ENCODE measurements at places on chromosomes 4 and X. TPM values are rescaled to one million over a fixed set of nuclear protein-coding genes. Genes with fewer than 3 reads are reported as not detected.

The SMIM9 gene
- total RNA-seq = not detected

The UGT2A3 gene
- not detected for total RNA-seq

The SAT1 gene
- 66.9 TPM for total RNA-seq

The TMEM154 gene
- 0.25 TPM for total RNA-seq

The DCX gene
- 461 TPM for total RNA-seq

The NLGN3 gene
- 34.7 TPM for total RNA-seq

The F8A2 gene
- total RNA-seq = not detected

The RFC1 gene
- total RNA-seq = 35.7 TPM

The XPNPEP2 gene
- under 0.01 TPM for total RNA-seq

The USP17L22 gene
- total RNA-seq = not detected

The HSPA4L gene
- total RNA-seq = 7.9 TPM

The FAM47C gene
- total RNA-seq = not detected

The HTN3 gene
- total RNA-seq = not detected

The ADH7 gene
- total RNA-seq = not detected

The COL4A6 gene
- 3.2 TPM for total RNA-seq

The TKTL2 gene
- 0.49 TPM for total RNA-seq

The GABRB1 gene
- total RNA-seq = 72.0 TPM

The SYNPO2 gene
- total RNA-seq = 3.0 TPM

The BBS12 gene
- total RNA-seq = 7.4 TPM

The SRPX gene
- total RNA-seq = 2.0 TPM

The DIPK2B gene
- total RNA-seq = 6.4 TPM

The LONRF3 gene
- total RNA-seq = 1.7 TPM

The SRPX2 gene
- total RNA-seq = 1.2 TPM

The PPP4R3C gene
- not detected for total RNA-seq

All from temporal lobe (tissue), 4 donors.